ENCODE measurements at places on chromosomes 13 and 19.
A peak's percentile ranks its signal among the peaks of the same experiment; 100 is the strongest.

DNA sequence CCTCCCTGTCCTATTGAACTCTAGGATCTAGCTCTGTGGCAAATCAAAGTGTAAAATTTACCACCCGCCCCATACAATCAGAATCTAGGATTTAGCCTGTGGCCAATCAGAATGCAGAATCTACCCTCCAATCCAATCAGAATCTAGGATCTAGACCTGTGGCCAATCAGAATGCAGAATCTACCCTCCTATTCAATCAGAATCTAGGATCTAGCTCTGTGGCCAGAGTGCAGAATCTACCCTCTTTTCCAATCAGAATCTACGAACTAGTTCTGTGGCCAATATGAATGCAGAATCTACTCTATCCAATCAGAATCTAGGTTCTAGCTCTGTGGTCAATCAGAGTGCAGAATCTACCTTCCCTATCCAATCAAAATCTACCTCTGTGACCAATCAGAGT lies 25.8 kb downstream of the PRKD2 start:
- no peak for DNase-seq

DNA sequence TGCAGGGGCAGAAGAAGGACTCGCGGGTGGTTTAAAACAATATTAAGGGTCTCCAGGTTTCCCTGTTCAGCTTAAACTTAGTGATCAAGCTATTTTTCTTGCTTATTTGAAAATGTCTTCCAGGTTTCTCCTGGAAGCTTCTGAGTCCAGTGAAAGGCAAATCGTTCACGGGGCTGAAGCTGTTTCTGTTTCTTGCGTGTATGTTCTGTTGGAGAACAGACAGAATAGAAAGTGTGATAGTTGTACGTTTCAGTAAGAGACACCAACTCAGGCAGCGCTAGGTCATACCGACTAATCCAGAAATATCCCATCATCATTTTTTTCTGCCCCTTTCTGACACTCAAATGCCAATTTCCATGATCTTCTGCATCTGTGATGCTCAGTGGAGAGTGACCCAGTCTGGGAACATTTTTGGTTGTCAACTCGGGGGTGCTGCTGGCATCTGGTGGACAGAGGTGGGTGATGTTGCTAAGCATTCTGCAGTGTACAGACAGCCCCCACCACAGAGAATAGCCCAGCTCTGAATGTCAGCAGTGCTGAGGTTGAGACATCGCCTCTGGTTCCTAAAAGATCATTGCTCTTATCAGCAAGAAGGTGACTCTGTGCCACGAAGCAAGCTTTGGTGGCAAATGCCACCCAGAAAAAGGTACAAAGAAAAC lies 4.3 kb downstream of the KLF2 start:
- no peak for DNase-seq

DNA sequence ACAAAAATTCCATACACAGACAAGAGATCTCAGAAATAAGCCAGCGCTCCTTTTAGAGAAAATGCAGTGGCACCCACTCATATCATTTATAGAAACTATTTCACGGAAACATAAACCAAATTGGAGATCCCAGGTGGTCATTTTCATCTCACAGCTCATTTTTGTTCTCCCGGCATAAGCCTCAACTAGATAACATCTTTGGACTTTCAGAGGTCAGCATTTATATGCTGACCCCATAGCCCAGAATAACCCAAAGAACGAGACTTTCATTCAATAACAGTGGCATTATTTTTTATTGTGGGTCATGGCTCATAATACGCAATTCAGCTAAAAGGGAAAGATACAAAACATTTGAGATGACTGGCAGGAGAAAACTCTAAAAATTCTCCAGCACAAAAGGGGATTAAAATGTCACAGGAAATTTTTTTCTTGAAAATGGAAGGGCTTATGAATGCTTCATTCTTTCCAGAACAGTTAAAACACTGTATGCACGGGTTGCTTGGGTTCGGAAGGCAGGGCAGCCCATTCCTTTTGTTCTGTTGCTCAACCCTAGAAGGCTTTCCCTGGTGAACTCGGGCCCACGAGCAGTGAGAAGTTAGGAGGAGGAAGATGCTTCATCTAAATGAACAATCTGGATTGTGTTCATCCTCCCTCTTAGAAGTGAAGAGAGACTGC lies 24.0 kb downstream of the STARD13 start:
- DNase-seq = no peak

DNA sequence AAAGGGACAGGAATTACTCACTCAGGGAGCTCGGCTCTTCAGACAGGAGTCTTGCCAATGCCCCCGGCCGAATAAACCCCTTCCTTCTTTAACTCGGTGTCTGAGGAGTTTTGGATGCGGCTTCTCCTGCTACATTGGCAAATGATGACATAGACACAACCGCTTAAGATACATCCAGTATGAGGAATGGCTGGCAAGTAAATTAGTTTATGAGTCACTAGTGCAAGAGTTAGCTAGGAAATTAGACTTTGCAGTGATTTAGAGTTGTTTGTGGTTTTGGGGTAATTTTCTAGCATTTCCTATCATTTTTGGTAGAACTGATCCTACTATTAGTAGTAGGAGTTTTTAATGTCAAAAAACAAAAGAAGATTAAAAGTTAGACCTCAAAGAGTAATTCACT lies 166.2 kb downstream of the SLITRK1 start:
- DNase-seq = no peak

GRCh38 chr13:97417698-97418097 lies 16.3 kb upstream of the RAP2A start:
- DNase-seq = no peak

GRCh38 chr19:50427997-50428425 lies 4.7 kb upstream of the MYBPC2 start:
- no peak for DNase-seq

DNA sequence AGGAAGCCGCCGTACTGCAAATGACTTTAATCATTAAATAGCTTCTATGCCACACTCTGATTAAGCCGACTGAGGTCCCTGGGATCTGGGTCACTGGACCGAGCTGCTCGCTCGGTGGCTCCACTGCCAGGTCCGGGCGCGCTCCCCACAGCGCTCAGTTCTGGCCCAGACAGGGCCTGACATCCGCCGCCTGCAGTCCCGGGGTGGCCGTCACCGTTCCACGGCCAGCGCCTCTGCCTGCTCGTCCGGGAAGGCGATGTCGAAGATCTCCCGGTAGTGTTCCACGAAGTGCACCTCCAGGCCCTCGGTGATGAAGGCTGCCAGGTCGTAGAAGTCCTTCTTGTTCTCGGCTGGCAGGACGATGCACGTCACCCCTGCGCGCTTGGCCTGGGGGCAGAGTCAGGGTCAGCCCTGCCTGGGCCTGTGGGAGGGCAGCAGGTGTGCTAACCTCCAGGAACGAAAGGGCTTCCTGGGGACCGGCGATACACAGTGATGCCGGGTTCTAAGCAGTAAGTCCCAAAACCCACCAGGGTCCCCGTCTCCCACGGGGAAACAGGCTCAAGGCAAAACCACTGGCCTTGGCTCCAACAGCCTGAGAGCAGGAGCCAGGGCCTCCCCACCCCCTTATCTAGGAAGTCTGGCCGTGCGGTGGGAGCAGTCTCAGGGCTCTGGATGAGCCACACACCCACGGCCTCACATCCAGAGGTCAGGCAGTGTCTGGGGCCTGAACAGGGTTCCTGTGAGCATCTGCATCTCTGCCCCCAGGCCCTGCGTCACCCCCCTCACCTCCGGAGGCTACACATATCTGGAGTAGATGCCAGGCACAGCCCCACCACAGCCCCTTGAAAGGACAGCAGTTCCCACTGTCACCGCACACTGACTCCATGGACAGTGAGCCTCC lies 2.0 kb downstream of the RPL36 start:
- no peak for DNase-seq

- no peak for DNase-seq
Observed at GRCh38 chr13:97367016-97367822, 66.8 kb upstream of the RAP2A start.

DNA sequence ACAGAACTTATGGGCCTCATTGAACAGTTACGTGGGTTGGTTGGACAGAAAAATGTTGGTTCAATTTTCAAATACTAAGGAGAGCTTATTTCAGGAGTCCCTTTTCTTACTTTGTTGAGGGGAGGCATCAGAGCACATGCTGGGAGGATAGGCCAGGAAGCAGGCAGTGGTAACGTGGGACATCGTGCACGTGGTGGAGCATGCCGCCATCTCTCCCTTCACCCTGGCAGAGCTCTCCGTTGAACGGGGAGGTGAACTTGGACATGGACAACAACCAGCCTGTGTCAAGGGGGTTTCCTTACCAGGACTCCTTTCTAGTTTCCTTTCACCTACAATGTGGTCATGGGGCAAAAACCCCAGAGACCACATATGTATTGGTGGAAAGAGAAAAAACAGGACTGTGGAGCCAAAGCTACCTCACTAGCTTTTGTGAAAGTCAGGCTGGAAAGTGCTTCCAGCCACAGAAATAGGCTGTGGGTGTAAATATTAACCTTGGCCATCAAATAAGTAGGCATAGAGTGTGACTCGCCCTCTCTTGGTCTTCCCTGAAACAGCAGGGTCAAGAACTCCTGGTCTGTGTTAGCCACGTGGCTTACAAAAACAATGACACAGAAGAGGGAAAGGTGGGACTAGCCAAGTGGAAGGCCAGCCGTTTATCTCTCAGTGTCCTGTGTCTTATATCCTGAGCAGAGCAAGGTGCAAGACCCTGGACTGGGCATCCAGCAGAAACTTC lies 14.4 kb downstream of the MICOS13 start:
- DNase-seq = no peak

GRCh38 chr13:111245576-111246384 lies 74.7 kb upstream of the TEX29 start:
- DNase-seq = no peak

DNA sequence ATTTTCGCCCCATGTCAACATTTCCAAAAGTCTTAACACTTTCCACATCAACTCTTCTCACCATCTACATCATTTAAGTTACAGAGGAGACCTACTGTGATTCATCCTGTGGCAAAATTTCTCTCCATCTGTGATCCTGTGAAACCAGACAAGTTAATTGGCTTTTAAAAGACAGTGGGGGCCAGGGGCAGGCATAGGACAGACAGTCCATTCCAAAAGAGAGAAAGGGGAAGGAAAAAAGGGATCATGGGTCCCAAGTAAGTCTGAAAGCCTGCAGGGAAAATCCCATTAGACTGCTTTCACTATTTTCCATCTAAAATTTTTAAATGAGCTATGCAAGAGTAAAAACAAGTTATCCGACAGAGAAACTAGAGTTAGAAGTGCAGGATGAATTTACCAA lies 121.0 kb downstream of the MRPL57 start:
- no peak for DNase-seq

- DNase-seq = no peak
Observed at GRCh38 chr13:41059456-41060081, 1.7 kb upstream of the WBP4 start.

GRCh38 chr13:30396434-30397075 lies 25.7 kb upstream of the UBE2L5 start:
- no peak for DNase-seq

DNA sequence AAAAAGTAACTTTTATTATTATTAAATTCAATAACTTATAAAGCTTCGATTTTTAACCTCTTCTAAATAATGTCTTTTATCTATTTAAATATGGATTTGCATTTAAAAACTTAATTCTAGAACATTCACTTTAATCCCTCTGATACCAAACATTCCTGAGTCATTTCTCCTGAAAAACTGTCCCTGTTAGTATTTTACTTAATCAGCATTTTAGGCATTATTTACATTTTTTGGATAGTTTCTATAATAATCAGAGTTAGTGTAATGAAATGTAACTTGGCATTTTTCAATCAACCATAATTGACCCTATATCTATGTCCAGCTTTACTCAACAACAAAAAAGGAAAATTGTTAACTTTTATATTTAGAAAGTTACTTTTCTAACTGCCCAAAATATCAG lies 428.1 kb downstream of the PCDH17 start:
- no peak for DNase-seq

GRCh38 chr13:52852444-52852843 lies 4.0 kb upstream of the PCDH8 start:
- no peak for DNase-seq

DNA sequence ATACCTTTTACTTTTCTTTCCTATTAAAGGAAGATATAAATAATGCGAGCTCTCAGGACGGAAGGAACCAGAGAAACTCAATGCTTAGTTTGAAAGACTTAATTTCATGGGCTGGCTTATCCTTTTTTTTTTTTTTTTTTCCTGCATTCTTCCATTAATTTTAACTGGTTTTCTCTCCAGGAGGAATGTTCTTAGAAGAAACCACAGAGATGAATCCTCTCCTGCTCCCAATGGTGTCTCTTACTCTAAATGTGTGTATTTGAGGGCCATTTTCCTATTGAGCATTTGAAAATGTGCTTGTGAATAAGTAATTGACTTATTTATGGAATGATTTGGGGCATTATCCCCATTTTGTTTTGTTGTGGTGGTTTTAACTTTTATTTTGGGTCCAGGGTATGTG lies 494.9 kb downstream of the FOXO1 start:
- DNase-seq = no peak

GRCh38 chr19:40609561-40610395 lies 8.6 kb downstream of the LTBP4 start:
- DNase-seq = peak; percentile 71

- no peak for DNase-seq
Observed at GRCh38 chr19:426725-427445, 17.9 kb upstream of the C2CD4C start.

DNA sequence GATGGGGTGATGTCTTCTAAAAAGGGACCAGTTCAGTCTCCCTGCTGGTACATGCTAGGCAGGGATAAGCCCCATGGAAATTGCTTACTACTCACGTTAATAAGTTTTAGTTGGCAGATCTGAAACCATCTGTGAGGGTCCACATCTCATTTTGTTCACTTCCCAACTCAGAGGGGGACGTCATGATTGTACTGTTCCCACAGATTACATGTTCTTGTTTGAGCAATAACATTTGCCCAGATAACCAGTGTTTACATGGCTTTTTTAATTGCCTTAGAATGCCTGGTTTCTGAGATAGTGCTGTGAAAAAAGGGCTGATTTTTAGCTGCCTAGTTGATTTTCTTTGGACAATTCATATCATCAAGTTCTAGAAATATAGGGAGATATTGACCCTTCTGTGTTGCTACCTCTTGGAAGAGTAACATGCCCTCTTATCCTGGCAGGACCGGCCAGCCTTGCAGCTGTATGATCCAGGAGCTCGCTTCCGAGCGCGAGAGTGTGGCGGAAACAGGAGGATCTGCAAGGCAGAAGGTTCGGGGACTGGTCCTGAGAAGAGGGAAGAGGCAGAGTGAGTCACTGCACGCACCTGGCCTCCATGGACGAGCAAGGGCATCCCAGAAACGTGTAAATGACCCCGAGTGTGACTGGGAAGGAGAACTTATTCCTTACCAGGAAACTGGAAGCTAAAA lies 9.8 kb upstream of the CHAMP1 start:
- DNase-seq = no peak

- DNase-seq = peak; percentile 37
Observed at GRCh38 chr19:12064590-12065538, at the start of gene ZNF844. Gene ZNF844 (plus strand): TSS chr19:12064731. CDS start chr19:12064874, 143 bp downstream.

- DNase-seq = no peak
Observed at GRCh38 chr19:49727217-49728030, 35.7 kb downstream of the TSKS start.

Data from stimulated activated CD8-positive, alpha-beta memory T cell treated with anti-CD3 and anti-CD28 coated beads, Interleukin-7, amount 100 ng/mL, for 1 hour (primary cell).